ENCODE measurements at places on chromosomes 5 and 9.
A peak's percentile ranks its signal among the peaks of the same experiment; 100 is the strongest.

DNA sequence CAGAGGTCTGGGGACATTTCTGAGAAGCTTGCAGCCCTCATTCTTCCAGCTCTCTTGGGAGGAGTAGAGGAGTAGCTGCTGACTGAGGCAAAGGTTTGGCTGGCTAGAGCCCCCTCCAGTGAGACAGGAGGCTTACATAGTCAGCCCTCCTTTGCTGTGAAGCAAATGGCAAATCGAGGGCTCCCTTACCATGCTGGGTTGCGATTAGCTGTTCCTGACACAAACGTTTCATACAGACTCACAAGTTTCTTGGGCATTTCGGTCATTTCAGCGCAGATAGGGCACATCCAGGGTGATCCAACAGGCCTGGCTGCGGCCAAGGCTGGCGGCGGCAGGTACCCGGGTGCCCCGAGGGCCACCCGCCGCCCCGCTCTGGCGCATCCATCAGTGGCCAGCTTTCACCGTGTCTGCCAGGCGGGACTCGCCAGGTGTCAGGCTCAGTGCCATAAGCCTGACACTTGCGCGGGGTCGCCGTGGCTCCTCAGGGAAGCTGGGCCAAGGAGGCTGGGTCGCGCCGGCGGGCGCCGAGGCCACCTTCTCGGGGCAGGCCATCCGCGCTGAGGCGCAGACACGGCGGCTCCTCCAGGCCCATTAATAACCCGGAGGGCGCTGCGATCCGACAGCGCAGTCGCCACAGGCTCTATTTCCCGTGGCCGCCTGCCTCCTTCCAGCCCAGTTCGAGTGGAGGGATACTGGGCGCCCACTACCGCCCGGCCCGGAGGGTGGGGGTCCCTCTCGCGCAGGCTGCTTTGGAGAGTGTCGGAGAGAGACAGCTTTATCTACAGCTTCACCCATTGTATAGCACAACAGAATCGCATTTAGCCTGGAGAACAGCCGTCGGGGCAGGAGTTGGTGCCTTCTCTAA is 9.1 kb downstream of the PRDM6 start:
- DNase-seq, result no peak

- DNase-seq, result no peak
Measured at GRCh38 chr5:133696782-133697507, 84.6 kb upstream of the FSTL4 start.

DNA sequence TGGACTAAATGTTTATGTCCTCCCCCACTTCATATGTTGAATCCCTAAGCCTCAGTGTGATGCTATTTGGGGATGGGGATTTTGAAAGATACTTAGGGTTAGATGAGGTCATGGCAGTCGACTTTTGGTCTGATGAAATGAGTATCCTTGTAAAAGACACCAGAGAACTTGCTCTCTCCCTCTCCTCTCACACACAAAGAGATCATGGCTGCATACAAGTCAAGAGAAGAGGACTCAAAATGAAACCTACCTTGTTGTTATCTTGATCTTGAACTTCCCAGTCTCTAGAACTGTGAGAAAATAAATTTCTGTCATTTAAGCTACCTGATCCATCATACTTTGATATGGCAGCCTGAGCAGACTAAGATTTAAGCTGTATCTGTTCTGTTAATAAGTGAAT is 144.0 kb upstream of the HAPLN1 start:
- no peak for DNase-seq

GRCh38 chr9:6758498-6759184 is 868 bp downstream of the KDM4C start:
- peak; percentile 40 for DNase-seq

GRCh38 chr5:159301466-159301865 is 28.8 kb downstream of the IL12B start:
- no peak for DNase-seq

DNA sequence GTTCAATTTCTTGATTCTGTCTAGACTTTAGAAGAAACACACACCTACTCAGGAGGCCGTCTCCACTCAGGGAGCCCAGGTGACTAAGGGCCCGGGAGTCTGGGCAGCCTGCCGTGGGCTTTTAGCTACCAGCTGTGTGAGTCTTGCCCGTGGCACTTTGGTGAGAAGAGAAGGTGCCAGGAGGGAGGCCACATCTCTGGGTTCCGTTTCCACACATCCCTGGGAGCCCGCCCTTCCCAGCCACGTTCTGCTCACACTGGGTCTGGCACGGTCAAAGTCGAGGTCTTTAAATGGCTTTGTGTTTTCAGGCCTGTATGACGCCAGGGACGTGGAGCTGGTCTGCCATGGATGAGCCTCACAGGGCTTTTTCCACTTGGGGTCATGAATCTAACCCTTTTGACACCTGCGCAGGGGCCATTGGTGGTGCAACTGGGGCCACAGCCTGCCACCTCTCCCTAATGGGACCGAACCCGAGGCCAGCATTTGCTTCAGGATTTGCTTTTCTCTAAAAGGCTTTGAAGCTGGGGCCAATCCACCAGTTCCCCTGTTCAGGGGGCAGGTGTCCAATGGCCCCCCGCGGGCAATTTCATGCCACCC is 17.2 kb upstream of the FCN2 start:
- DNase-seq, result no peak

DNA sequence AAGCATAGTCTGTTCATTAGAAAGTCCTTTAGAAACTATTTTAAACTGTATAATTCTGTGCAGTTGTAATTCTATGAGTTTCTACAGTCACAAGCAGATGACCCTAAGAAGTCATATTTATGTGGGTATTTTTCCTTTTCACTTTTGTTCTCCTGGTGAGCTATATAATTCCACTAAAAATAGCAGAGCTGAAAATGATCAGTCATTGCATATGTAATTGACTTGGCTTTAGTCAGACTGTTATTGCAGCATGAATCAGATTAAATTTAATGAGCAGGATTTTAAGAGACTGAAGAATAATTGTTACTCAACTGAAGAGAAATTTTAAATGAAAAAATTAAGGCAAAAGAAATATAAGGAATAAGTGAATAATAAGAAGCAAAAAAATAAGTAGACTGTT is 108.5 kb downstream of the MTREX start:
- DNase-seq, result no peak

DNA sequence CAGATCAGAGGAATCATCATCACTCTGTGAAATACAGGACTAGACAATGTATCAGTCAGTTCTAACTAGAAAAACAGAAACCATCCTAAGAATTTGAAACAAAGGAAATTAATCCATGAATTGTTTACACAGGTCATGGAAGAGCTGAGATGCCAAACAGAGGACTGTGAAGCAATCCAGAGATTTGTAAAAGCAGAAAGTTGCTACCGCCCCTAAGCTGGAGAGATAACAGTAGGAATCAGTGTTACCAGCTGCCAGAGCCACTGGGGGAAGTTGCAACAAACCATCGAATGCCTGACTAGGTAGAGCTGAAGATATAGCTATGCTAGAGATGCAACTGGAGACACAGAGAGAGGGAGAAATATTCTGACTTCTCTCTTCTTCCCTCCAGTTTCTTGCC is 10.4 kb upstream of the MIER3 start:
- DNase-seq, result no peak

- DNase-seq, result no peak
Measured at GRCh38 chr5:180495991-180496741, 2.0 kb downstream of the CNOT6 start.

GRCh38 chr5:58259685-58260152 is 200.2 kb downstream of the PLK2 start:
- no peak for DNase-seq

DNA sequence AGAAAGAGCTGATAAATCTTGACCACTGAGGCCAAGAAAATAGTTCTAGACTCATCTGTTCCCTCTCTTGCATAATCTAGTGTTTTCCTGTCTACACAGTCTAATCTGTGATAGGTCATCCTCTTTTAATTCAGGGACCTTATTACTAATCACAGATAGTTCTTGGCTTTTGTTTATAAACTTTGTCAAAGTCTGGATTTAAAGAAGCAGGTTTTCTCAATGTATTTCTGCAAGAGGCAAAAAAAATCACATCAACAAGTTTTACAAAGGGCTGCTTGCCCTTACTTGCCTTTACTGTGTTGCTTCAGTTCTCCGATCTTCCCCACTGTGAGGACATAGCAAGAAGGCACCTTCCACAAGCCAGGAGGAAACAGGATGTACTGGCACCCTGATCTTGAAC is 43.9 kb upstream of the MTAP start:
- no peak for DNase-seq

DNA sequence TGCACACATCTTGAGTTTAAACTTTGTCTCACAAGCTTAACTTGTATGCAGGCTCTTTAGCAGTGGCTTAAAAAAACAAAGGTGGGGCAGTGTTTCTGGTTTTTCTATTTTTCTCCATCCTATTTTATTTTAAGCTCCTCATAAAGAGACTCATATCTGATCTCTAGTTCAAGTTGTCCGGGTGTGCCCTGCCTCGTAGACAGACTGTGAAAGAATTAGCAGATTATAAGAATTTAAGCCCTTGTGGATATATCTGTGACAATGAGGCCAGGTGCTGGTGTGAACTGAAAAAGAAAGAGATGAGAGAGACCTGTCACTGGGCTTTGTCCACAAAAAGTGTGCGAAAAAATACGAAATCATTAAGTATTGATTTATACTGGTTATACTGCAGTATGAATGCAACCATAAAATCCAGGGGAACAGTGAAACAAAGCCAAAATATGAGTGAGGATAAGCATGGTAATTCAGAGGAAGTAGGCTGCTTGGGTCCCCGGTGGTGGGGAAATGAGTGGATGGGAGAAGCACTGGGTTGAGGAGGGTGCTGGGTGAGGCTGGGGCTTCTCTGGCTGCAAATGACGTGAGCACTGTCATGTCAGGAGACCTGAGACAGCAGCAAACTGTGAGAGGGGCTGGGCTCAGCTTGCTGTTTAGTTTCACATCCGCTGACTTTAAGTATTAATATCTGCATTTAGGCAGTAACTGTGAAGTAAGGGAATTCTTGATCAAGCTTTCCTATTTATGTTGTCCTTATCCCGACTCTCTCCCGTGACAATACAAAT is 179.7 kb upstream of the ANKRD55 start:
- DNase-seq, result no peak

- no peak for DNase-seq
Measured at GRCh38 chr9:14136646-14137370, 177.1 kb downstream of the NFIB start.

DNA sequence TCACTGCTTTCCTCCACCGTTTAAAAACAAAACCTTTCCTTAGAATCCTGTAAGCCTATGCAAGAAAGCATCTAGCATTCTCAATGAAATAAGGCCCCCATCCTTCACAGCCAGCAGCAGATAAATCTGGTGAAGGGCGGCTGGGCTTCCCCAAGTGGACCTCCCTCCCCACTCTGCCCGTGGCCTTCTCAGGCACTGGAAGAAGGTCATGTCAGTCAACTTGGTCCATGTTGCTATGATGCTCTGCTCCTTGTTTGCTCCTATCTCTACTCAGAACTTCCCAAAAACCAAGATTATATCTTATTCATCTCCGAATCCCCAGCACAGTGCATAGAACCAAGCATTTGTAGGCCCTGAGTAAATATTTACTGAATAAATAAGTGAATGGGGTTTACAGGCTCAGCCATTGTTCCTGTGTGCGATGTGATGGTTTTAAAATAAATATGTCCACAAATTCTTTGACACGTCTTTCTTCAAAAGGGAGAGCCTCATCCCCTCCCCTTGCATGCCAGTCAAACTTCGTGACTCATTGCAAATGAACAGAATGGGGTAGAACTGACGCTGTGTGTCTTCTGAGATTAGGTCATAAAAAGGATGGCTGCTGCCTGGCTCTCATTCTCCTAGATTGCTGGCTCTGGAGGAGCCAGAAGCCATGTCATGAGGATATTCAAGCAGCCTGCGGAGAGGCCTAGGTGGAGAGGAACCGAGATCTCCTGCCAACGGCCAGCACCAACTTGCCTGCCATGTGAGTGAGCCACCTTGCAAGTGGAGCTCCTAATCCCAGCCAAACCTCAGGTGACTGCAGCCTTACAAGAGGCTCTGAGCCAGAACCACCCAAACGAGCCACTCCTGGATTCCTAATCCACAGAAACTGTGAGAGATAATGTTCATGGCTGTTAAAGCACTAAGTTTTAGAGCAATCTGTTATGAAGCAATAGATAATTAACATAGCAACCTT is 70.5 kb downstream of the MED27 start:
- DNase-seq, result peak; percentile 58

GRCh38 chr9:107178293-107178692 is 104.8 kb upstream of the RAD23B start:
- DNase-seq, result no peak

- DNase-seq, result no peak
Measured at GRCh38 chr5:5409151-5409810, 13.2 kb upstream of the ICE1 start.

DNA sequence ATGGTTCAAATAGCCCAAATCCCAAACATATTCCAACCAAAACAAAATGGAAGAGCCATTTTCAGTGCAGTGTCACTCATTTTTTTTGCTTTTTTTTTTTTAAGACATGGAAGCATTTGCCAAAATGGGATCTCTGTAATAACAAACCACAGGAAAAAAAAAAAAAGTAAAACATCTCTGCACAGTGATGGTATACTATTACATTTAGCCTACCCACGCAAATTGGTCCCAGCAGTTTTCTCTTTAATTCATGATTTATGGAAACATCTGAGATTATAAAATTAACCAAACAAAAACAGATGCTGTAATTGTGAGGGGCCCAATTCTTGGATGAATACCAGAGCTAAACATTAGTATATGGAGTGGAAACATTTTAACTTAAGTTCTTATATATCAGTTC is 566.6 kb downstream of the ZNF608 start:
- no peak for DNase-seq

GRCh38 chr5:135075621-135076020 is 41.6 kb upstream of the PITX1 start:
- no peak for DNase-seq

DNA sequence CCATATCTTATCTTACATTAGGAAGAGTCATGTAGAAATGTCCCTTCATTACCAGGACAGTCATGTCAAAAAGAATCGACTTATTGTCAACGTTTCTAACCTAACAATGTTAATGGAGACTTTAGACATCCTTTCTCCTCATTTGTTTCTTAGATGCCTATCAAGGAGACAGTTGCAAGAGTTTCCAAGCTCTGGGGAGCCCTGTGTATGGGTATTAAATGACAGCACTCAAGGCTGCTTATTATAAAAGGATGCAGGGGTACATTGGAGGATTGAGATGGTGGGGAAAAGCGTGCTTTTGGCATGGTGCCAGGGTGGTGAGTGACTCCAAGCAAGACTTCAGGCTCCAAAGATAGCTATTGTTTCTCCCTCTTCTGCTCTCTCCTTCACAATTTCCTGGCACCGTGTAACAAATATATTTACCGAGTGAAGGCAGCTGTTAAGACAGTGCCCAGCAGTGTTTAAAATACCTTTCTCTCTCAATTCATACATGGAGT is 461.3 kb upstream of the CLINT1 start:
- no peak for DNase-seq

- DNase-seq, result no peak
Measured at GRCh38 chr5:96023518-96023917, 61.9 kb upstream of the ELL2 start.

GRCh38 chr9:132171702-132172101 is 9.8 kb downstream of the NTNG2 start:
- no peak for DNase-seq

DNA sequence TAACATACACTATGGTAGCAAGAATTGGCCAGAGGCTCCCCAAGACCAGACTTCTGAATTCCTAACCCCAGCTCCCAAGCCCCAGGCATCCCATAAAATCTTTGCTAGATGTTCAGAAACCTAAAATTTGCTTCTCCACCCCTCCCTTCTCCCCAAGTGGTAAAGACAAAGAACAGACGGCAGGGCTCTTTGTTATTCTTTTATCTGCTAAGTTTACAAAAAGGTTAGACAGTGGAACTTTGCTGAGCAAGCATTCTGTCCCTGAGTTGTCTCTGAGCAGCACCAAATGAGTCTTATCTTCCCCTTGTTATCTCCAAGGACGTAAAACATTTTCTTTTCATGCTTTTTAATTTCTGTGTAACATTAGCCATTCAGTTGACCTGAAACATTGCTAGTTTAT is 30.2 kb downstream of the TJP2 start:
- no peak for DNase-seq

All from NCI-H774 (cell line).